ENCODE measurements at places on chromosomes 4 and X.

DNA sequence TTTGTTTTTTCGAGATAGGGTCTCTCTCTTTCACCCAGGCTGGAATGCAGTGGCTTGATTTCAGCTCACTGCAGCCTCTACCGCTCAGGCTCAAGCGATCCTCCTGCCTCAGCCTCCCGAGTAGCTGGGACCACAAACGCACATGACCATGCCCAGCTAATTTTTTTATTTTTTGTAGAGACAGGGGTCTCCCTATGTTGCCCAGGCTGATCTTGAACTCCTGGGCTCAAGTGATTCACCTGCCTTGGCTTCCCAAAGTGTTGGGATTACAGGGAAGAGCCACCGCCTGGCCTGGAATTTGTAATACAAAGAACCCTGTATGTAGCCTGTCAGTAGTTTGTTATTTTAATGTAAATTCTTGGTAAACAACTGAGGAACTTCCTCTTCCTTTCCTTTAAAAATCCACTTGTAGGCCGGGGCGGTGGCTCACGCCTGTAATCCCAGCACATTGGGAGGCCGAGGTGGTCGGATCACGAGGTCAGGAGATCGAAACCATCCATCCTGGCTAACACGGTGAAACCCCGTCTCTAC lies 119.5 kb downstream of the PHKA2 start:
- no peak for DNase-seq
- H3K36me3 ChIP-seq: no peaks in the 10 kb centered on the region
- no peak overlapping the region for H3K4me3 ChIP-seq
- H3K4me1 ChIP-seq: no peaks in the 10 kb centered on the region

DNA sequence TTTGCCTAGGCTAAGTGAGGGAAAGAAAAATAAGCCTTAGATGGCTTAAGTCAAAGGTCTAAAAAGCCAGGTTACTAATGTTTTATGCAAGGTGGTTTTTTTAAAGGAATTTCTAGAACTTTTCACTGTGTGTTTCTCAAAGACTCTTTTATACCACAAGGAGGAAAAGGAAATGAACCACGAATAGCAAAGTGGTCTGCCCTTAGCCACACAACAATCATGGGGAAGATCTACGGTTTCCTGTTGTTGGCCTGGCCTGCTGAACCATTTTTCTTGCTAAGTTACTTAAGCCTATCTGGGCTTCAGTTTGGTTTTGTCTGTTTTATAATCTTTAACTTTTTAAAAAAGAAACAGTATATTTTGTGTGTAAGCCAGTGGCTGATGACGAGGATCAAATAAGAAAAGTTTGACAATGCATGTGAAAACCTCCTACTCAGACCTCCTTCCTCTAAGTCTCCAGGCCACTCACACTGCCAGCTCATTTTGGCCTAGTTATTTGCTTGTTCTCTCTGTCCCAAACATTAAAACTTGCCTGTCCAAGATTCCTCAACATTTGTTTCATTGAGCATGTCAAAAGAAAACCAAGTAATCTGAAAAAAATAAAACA lies 56.7 kb upstream of the COL25A1 start:
- H3K4me1 ChIP-seq: no peaks in the 10 kb centered on the region
- no peak for DNase-seq
- H3K27ac ChIP-seq: no peak overlapping the region
- H3K36me3 ChIP-seq: no peaks in the 10 kb centered on the region
- no peak overlapping the region for H3K4me3 ChIP-seq

- no peak for DNase-seq
- H3K27me3 ChIP-seq: no peaks in the 10 kb centered on the region
- no peaks in the 10 kb centered on the region for H3K36me3 ChIP-seq
- H3K4me1 ChIP-seq: no peaks in the 10 kb centered on the region
- H3K4me3 ChIP-seq: no peak overlapping the region
- H3K27ac ChIP-seq: no peak overlapping the region
These were observed 677.8 kb downstream of the ADGRL3 start for GRCh38 chr4:61877893-61878292.

- no peaks in the 10 kb centered on the region for H3K27me3 ChIP-seq
- no peak for DNase-seq
- H3K36me3 ChIP-seq: no peaks in the 10 kb centered on the region
- no peak overlapping the region for H3K27ac ChIP-seq
- no peak overlapping the region for H3K4me3 ChIP-seq
- no peaks in the 10 kb centered on the region for H3K4me1 ChIP-seq
These were observed 33.2 kb downstream of the PPARGC1A start for GRCh38 chr4:23856630-23857029.

DNA sequence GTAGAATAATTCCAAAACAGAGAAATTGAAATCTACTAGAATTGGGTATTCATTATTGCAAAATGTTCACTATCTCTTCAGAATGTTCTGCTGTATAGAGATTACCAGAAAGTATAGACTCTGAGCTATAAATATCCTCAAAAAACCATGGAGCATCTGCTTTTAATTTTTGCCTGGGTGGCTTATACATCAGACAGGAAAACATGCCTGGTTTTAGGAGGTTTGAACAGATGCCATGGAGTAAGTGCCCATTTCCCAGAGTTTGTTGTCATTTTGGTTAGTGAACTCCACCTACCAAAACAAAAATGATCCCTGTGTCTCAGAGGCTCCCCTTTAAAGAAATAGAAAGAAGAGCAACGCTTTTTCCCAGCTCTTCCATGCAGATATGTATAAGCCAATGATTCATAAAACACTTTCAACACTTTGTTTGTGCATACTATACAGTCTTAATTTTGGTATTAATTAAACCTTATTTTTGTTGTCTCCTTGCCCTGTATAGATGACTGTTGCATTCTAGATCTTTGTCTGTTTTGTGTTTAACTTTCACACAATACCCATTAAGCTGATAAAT lies 68.7 kb downstream of the MEPE start:
- no peak overlapping the region for H3K27ac ChIP-seq
- no peaks in the 10 kb centered on the region for H3K36me3 ChIP-seq
- no peak for DNase-seq
- no peaks in the 10 kb centered on the region for H3K27me3 ChIP-seq

GRCh38 chrX:31260351-31260750 lies 188.5 kb upstream of the FTHL17 start:
- H3K4me3 ChIP-seq: no peak overlapping the region
- no peaks in the 10 kb centered on the region for H3K36me3 ChIP-seq
- no peak overlapping the region for H3K27ac ChIP-seq
- H3K4me1 ChIP-seq: no peaks in the 10 kb centered on the region
